ENCODE measurements at places on chromosomes 5 and 9.
A peak's percentile ranks its signal among the peaks of the same experiment; 100 is the strongest.

DNA sequence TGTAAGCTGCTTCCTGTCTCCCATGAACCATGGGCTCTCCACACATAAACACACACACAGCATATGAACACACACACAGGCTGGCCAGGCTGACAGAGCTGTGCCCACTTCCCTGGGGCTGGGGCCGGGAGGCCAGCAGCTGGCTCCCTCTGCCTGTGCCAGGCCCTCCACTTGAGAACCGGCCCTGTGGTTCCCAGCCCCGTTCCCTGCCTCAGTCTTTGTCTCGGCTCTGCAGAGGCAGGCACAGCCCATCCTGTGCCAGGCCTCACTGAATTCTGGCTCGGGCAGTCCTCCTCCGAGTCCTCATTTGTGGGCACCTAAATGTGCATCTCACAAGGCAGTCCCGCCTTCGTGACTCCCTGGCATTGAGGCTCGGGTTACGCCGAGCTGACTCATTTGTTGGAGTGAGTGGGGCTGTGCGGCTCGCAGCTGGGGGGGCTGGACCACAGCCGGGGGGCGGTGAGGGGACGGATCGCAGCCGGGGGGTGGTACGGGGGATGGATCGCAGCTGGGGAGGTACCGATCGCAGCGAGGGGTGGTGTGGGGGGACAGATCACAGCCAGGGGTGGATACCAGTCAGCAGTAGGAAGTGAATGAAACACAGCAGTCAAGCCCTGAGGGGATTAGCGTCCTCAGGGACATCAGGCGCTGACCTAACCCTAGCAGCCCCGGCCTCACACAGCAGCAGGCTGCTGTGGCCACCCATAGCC lies 72.3 kb downstream of the PSMB7 start:
- DNase-seq = no peak

DNA sequence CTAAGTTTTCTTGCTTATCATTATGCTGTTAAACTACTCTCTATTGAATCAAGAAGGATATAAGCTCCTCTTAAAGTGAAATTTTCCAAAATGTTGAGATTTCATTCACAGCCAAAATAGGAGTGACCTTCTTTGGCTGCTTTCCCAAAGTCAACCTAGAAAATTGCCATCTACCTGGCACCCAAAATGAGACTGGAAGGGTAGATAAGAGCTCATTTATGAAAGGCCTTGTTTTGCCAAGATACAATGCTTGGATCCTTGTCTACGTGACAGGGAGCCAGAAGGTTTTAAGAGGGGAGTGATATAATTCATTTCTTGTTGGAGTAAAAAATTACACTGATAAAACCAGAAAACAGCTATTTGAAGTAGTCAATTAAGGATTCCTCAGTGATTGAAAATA lies 287.1 kb downstream of the IZUMO3 start:
- DNase-seq = no peak

DNA sequence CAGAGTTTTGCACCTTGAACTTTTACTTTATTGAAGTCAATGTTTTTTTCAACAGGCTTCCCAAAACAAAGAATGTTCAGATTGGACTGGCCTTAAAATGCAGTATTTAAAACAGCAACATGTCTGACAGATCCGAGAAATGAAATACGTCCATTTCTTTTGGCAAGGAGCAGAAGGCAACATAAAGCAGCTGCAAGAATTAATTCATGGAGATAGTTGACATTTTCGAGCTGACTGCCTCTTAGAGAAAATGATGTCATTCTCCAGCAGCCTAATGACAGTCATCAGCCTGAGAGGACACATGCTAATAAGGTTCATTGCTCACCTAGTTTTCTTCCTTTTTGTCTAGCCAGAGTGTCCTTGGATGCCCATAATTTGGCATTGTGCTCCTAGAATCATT lies 232.2 kb upstream of the SEMA6A start:
- no peak for DNase-seq

GRCh38 chr5:39648848-39649227 lies 224.1 kb upstream of the DAB2 start:
- no peak for DNase-seq

GRCh38 chr5:27473307-27474046 lies 435.1 kb upstream of the CDH9 start:
- no peak for DNase-seq

GRCh38 chr5:11468334-11469039 lies 435.8 kb downstream of the CTNND2 start:
- DNase-seq = no peak

DNA sequence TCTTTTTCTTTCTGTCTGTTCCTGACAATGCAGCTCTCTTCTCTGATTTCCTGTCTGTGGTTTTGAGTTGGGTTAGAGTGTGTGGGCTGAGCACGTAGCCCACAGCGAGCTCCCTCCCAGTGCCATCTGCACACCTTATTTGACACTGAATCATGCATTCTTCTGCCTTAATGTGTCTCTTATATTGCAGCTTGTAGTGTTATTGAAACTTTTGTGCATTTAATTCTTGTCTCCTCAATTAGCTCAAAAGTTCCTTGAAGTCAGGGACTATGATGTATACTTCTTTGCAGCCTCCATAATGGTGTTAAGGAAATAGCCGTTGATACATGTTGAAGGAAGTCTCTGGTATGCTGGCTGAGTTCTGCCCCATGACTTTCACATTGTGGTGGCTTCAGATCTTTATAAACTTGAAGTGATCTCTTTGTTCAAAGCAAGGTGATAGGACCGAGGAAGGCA lies 576.2 kb upstream of the CLINT1 start:
- DNase-seq = peak; percentile 13

GRCh38 chr9:110383491-110383890 lies 45.8 kb upstream of the TXNDC8 start:
- no peak for DNase-seq

- no peak for DNase-seq
These were observed 184.1 kb downstream of the CCDC192 start for GRCh38 chr5:127887282-127887681.

DNA sequence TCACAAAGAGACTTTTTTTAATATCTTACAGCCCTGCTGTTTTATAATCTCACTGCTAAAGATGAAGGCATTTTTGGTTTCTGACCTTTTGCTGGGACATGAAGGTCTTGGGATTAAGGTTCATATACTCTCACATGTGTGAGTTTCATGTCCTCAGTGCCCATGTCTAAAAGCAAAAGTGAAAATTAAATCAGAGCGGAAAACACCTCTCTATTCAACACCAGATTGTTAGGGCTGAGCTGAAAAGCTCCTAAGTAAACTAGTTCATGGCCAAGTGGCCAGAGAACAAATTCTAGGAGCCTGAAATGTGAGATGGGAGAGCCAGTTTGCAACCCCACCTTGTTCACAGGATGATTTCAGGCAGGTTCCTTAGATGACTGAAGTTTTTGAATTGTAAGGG lies 110.9 kb downstream of the GRIA1 start:
- DNase-seq = no peak

GRCh38 chr5:83418356-83419321 lies 52.9 kb upstream of the VCAN start:
- DNase-seq = no peak

All from activated CD4-positive, alpha-beta T cell treated with anti-CD3 and anti-CD28 coated beads for 24 hours (primary cell).